G401 (cell line): ENCODE measurements at places on chromosomes 1 and 21. TPM values are rescaled to one million over a fixed set of nuclear protein-coding genes. Genes with fewer than 3 reads are reported as not detected.

Gene NHLH1
- not detected in 2 replicates for total RNA-seq

Gene CACNA1S
- 0.06 TPM in 1 of 2 replicates, not detected in the other for total RNA-seq

Gene LAD1
- total RNA-seq = 0.20 and 6.1 TPM in 2 replicates

Gene AADACL3
- total RNA-seq = not detected in 2 replicates

Gene JAM2
- not detected in 2 replicates for total RNA-seq

Gene TNFAIP8L2
- total RNA-seq = not detected in 2 replicates

Gene MTF1
- total RNA-seq = 1.8 and 3.7 TPM in 2 replicates

Gene DISC1
- 3.1 and 6.1 TPM in 2 replicates for total RNA-seq

DNA sequence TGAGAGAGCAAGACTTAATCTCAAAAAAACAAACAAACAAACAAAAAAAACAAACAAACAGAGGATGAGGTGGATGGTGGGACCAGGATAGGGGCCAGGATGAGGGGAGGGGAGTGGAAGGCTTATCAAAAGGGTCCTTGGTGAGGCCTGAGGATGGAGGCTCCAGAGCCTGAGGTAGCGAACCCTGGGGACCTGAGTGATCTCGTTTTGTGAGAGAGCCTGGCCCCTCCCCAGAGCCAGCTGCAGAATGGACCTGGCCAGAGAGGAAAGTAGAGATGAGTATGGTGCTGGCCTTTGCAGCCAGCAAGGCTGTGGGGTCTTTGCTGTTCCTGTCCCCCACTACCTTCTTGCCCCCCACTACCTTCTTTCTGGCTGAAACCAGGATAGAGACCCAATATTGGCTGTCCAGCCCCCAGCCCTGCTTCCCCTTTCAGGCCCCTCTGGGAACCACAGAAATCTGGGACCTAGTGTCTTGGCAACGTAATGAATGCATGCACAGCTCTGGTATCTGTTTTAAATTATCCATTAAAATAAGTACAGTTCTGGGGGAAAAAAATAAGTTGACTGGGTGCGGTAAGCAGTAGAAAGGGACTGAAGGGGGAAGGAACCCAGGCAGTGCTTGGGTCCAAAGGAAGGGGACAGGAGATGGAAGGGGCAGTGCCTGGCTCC lies 1.1 kb upstream of the LMNA start:
- DNase-seq = no peak

- DNase-seq = peak; percentile 84
These were observed 50.3 kb upstream of the L1TD1 start for GRCh38 chr1:62144238-62144831.

DNA sequence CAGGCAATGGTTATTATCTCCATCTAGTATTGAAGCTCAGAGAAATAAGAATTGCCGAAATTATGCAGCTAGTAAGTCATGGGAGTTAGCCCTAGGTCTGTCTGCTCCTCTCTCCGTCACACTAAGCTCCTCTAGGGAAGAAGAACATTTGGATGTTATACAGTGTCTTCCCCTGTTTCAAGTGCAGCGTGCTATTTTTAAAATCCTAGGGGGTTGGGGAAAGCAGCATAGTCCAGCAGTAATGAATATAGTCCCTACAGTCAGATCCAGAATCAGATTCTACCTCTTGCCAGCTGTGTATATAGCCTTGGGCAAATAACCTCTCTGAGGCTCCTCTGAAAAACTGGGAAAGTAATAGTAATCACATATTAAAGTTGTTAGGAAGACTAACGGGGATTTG lies 44.5 kb upstream of the OSBPL9 start:
- no peak for DNase-seq

GRCh38 chr1:944341-945325 lies 14.4 kb downstream of the NOC2L start:
- DNase-seq = no peak

DNA sequence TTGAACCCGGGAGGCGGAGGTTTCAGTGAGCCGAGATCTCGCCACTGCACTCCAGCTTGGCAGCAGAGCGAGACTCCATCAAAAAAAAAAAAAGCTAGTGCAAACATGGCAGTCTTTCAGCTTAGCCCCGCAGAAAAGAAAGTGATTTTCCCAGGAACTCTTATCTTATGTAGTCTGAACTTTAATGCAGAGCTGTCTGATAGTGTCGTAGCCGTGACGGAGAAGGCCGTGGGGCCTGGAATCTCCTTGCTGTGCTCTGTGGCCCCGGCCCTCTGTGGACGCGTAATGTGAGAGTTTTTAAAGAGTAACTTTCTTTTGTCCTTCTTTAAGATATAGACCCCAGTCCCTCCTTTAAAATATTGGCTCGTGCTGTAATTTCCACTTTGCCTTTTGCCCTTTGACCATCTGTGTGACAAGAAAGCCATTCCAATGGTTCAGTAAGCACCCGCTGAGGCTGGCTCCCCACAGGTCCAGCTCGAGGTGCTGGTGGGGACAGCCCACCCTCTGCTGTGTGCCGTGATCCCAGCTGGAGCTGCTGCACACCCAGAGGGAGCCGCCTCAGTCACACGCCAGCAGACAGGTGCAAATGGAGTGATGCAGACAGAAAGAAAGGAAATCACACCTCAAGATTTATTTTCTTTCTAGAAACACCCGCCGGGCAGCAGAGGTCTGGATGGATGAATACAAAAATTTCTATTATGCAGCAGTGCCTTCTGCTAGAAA lies 164.0 kb downstream of the PGBD5 start:
- no peak for DNase-seq

DNA sequence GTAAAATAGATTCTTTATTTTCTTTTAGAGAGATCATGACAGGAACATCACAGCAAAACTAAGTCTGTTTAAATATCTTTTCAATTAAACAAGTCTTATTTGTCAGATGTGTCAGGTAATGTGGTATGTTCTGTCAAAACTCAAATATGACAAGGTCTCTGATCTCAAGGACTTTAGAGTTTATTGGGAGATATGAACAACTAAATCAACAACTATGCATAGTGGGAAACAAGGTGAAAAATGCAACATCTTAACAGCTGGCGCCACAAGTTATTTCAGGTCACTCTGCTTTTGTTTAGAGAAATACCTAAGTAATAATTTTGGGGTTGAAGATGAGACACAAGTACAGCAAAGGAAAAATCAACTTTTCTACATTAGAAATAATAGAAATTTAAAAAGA lies 779.4 kb upstream of the ADGRL4 start:
- no peak for DNase-seq

DNA sequence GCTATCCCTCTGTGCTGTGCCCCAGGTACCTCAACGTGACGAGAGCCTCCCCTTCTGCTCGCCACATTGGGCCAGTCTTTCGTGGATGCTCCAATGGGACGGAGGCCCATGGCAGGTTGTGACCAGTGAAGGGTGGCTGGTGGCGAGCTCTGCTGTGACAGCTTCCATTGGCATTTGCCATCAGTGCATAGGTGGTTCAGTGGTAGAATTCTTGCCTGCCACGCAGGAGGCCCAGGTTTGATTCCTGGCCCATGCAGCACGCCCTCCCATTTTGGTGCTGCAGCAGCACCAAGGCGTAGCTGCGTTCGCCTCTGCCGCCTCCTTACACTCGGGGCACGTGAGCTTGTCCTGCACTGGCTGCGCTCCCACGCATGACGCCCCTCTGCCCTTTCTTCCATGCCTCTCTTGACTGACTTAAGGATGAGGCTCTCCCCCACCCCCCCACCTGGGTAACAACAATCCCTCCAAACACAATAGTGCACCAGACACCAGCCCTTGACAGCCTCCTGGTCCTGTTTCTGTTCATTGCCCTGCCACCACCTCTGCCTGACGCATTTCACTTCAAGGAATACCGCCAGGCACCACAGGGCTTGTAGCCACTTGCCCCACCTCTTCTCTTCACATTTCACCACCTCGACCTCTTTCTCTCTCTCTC lies 24.7 kb upstream of the FCGR2A start:
- no peak for DNase-seq

- no peak for DNase-seq
These were observed 392.4 kb downstream of the TTLL7 start for GRCh38 chr1:83606416-83606955.

GRCh38 chr1:199297887-199298286 lies 659.0 kb downstream of the PTPRC start:
- no peak for DNase-seq

DNA sequence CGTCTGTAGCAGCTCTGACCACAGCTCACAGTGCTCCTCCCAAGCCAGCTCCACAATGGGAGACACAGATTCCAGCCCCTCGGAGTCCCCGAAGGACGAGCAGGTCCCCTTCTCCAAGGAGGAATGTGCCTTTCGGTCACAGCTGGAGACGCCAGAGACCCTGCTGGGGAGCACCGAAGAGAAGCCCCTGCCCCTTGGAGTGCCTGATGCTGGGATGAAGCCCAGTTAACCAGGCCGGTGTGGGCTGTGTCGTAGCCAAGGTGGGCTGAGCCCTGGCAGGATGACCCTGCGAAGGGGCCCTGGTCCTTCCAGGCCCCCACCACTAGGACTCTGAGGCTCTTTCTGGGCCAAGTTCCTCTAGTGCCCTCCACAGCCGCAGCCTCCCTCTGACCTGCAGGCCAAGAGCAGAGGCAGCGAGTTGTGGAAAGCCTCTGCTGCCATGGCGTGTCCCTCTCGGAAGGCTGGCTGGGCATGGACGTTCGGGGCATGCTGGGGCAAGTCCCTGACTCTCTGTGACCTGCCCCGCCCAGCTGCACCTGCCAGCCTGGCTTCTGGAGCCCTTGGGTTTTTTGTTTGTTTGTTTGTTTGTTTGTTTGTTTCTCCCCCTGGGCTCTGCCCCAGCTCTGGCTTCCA lies 22.9 kb upstream of the VPS13D start:
- no peak for DNase-seq

DNA sequence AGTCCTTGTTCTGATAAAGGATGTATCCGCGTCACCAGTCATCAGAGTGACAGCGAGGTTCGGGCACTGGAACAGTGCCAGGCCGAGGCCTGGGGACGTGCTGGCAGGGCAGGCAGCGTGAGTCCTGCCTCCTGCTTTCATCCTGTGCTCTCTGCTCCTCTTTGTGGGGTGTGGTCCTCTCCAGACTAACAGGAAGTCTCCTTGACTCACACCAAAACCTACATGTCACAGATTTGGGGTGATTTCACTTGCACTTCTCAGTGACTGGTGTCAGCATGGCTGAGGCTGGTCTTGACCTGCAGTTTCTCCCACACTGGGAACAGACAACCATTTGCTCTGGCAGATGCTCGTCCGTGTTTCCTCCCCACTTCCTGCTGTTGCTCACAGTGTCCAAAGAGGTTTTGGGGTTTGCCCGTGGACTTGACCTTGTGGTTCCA lies 8.8 kb upstream of the NLRP3 start:
- DNase-seq = no peak

- DNase-seq = no peak
These were observed 213.6 kb upstream of the ESRRG start for GRCh38 chr1:216936779-216937178.

- no peak for DNase-seq
These were observed 167.2 kb upstream of the ATP1B1 start for GRCh38 chr1:168939110-168939946.

DNA sequence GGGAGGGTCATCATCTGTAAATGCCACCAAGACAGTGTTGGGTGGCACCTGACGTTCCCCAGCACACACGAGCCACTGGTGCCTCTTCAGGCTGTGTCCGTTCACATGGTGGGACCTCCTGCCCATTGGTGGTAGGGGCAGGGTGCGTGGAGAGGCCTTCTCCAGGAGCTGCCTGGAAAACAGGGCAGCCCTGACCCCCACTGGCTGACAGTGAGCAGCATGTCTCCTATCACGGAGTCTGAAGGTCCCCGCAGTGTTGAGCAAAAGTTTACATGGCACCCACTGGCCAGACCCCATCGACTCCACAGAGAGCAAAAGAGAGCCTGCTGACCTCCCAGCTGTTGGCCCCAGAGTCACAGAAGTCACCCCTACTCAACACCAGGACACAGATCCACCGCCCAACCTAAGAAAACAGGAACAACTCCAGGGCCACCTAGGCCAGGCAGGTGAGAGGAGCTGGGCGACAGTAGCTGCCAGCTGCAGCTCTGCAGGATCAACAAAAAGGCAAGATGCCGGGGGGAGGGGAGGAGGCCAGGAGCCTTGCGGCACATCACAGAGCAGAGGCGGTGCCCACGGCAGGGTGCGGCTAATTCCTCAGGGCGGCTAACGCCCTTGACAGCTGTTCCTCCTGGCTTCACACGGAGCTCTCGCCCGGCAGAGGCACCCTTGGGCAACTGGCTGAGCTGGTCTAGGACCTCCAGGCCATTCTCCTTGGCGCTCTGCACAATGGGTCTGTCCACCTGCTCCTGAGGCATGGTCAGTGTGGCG lies 14.4 kb upstream of the IFI6 start:
- DNase-seq = no peak

DNA sequence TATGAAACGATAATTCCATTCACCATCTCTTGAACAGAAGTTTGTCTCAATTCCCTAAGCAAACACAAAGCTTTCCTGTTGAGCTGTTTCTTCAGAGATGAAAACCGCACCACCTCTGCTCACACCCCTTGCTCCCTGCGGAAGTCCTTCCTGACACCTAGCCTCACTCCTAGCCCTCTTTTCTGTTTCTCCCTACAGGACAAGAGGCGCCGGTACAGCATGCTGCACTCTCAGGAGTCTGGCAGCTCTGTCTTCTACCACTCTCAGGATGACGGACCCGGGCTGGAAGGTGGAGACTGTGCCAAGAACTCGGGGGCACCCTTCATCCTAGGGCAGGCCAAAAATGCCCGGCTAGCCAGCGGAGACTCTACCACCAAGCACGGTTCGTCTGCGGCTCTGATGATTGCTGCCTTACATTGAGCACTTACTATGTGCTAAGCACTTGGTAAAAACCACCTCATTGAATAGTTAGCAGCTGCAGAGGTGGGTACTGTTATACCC lies 45.5 kb downstream of the VWA5B1 start:
- no peak for DNase-seq

DNA sequence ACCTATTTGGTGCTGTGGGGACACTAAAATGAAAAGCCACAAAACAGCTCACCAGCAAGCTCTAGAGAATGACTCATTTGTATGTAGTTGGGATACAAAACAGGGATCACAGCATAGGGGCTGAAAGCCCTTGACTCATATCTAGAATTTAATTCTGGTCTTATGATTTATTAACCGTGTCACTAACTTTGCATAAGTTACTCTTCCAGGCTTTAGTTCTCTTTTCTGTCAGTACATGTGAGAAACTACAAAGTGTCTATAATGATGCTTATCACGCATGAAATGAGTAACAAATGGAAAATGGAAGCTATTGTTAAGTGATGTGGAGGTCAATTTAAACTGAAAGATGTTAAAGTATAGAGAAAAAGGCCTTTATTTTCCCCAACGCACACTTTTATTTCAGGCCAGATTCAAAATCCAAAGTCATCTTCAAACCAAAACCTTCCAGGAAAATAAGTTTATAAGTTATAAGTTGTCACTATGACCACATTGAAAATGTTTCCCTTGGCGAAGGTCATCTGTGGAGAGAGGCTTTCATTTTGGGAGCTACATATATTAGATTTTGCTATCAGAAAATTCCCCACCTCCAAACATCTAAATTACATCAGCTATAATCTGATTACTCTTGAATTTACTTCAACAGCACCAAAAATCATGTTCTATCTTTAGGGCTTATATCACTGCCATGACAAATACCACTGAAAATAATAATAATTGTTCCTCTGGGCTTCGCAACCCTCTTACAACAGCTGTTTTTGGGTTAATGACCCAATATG lies 430.5 kb downstream of the MRPL39 start:
- no peak for DNase-seq
